ENCODE measurements at places on chromosomes 12 and 14.

GRCh38 chr14:34912182-34912581 is 37.0 kb upstream of the BAZ1A start:
- no peak for DNase-seq

- DNase-seq = no peak
These were observed 9.5 kb upstream of the KRT84 start for GRCh38 chr12:52394836-52395405.

- no peak for DNase-seq
These were observed 8.5 kb downstream of the FOXG1 start for GRCh38 chr14:28774764-28775735.

- DNase-seq = no peak
These were observed 27.0 kb downstream of the SINHCAF start for GRCh38 chr12:31298922-31299321.

GRCh38 chr12:107196681-107197080 is 103.3 kb upstream of the CRY1 start:
- no peak for DNase-seq

DNA sequence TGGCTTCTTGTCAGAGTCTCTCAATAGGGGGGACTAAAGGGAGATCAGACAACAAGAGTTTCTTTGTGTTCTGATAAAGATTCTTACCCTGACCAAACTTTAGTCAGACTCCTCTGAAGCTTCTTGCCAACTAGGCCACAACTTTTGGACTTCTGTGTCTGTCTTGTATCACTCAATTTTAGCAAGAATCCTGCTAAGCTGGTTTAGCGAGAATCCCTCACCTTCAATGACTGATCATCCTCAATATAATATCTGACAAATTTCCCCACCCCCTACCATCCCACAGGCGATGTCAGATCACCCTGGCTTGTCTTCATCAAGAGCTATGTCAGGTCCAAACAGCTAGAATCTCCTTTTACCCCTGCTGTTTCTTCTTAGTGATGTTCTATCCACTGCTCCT is 215.2 kb downstream of the RASSF9 start:
- DNase-seq = no peak

- no peak for DNase-seq
These were observed 146.3 kb upstream of the KRAS start for GRCh38 chr12:25397001-25397400.

DNA sequence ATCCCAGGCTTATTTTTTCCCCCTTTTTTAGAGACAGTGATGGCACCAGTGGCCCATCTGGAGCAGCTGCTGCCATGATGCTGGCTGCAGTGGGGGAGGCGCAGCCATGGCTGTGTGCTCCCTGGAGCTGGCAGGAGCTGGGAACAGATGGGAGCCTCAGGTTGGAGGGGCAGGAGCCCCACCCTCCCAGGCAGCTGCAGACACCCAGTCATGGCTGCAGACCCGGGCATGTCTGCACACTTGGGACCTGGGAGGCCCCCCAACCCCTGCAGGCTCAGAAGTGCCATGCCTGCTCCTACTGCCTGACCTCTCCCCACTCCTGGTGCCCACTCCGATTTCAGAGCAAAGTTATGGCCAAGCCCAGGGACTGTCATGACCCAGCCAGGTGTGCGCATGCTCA is 25.1 kb downstream of the CDKL1 start:
- no peak for DNase-seq

DNA sequence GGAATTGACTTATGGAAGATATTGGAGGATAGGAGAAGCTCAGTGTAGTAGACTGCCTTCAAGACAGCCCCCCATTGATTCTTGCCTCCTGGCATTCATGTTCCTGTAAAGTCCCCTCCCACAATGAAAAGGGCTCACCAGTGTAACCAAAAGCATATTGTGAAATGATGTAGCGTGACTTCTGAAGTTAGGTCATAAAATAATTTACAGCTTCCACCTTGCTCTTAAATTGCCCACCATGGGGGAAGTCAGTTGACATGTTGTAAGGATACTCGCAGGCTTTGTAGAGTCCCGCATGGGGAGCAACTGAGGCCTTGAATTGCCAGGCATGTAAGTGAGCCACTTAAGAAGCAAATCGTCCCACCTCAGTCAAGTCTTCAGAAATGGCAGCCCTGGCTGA is 25.1 kb downstream of the GTSF1 start:
- DNase-seq = no peak

DNA sequence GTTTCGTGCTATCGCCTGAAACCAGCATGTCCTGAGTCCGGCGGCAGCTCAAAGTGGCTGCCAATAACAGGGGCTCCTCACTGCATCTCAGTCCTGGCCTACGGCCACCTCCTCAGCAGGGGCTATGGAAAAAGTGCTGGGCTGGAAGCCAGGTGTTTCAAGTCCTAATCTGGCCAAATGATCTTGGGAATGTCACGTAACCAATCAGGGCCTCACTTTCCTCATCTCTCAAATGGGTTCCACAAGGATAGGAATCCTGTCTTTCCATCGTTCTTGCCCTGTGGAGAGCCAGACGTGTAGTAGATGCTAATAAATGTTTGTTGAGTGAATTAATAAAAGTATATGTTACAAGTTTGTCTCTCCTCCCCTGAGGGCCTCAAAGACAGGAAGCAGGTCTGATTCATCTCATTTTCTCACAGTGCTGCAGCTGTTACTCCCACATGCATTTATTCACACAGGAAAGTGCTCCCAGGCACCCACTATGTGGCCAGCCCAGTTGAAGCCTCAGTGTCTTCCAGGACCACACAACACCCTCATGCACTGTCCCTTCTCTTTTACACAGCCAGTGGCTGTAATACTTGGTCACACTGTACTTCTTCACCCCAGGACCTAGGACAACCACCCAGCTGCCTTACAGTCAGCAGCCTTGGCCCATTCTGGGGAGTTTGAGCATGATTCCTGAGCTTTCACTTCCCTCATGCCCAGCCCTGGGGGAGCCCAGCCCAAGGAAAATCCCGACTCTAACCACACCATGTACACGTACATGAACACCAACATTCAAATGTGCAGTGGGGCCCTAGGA is 5.0 kb downstream of the CMKLR1 start:
- no peak for DNase-seq

DNA sequence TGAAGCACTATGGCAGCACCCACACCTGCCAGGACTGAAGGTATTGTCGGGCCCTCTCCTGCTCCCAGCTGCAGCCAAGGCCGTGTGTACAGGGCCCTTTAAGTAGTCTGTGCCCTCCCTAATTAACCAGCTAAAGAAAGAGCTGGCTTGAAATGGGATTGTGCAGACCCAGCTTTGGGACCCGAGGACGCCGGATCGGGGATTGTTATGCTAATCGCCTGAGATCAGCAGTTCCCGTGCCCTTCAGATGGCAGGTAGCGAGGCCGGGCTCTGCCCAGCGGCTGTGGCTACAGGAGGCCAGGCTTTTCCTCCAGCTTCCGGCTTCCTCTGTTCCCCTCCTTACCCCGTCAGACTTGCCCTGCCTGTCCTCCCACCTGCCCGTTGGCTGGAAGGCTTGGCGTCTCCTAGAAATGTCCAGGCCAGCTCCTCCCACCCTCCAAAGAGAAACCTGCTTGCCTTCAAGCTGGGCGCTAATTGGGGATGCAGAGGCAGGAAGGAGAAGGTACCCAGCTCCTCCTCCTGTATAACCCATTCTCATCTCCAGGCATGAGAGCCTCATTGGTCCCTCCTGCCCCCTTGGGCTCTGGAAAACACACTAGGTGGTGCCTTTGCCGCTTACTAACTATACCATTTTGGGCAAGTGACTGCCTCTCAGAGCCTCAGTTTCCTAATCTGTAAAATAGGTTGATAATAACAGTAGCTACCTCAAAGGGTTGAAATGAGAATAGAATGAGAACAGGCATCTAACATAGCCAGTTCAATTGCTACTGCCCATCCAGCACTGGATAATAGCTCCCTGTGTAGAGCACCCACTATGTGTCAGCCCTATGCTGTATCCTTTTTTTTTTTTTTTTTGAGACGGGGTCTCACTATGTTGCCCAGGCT is 25.8 kb upstream of the MSI1 start:
- no peak for DNase-seq

DNA sequence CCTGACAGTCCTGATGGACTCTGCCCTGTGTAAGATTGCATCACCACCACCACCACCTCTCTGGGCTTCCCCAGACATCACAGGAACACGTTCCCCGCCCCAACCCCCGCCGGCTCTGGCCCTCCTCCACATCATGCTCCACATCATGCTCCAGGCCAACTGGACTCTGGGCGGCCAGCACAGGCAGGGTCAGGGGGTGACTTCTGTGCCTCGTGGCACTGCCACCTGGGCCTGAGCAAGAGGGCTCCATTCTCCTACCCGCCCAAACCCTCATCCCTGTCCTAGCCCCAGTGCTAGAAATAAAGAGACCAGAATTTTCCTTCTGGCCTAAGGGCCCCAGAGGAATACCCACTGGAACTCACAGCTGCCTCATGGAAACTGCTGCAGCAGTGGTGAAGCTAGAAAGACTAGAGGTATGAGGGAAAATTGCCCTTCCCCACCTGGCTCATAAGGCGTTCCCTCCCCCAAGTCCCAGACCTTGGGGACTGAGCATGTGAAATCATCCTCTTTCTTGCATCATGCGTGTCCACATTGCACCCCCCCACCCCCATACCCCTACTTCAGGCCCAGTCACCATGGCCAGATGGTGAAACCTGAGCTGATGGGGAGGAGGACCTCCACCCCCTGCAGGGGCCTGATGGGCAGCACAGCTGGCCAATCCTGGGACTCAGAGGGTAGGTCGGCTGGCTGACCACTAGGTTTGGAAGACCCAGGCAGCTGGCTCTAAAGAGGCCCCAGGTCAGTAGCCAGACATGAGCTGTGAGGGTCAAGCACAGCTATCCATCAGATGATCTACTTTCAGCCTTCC is at the start of gene INHBE:
INHBE (plus strand) TSS at position 742 of the 808 bp plus-strand sequence. CDS start 230 bp downstream, outside the sequence.
- no peak for DNase-seq

DNA sequence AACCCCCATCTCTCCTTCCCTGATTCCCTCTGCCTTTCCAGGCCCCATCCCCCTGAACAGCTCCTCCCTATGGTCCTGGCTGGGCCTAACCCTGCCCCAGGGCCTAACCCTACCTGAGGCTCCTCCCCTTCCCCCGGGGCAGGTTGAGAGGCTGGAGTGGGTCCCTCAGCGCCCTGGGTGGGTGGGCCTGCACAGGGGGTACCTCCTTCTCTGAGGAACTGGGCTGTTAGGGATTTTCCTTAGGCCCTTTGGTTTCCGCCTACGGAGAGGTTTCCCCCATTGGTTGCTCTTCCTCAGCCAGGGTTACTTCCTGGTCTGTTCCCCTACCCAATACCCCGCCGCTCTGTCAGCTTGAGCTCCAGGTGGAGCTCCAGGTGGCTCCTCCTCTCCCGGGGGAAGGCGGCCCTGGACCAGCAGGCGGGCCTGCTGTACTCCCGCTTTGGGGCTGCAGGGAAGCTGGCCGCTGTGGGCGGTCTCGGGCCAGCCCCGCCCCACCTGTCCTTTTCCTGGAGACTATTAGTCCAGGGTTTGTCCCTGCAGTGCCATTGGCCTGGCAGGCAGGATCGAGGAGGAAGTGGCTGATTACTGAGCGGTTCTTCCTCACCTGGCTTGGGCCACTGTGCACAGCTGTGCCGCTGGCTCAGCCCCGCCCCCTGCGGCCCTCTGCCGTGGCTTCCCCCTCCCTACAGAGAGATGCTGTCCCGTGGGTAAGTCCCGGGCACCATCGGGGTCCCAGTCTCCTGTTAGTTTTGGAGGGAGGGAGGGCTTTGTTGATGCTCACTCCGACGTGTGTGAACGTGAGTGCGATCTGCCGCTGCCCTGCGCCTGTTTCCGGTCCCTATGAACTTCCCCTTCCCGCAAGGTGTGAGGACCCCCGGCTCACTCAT is 2.5 kb downstream of the C12orf57 start:
- no peak for DNase-seq

GRCh38 chr12:93449277-93449676 is 7.5 kb upstream of the UBE2N start:
- no peak for DNase-seq

GRCh38 chr14:68246074-68246785 is 426.7 kb downstream of the RAD51B start:
- no peak for DNase-seq

DNA sequence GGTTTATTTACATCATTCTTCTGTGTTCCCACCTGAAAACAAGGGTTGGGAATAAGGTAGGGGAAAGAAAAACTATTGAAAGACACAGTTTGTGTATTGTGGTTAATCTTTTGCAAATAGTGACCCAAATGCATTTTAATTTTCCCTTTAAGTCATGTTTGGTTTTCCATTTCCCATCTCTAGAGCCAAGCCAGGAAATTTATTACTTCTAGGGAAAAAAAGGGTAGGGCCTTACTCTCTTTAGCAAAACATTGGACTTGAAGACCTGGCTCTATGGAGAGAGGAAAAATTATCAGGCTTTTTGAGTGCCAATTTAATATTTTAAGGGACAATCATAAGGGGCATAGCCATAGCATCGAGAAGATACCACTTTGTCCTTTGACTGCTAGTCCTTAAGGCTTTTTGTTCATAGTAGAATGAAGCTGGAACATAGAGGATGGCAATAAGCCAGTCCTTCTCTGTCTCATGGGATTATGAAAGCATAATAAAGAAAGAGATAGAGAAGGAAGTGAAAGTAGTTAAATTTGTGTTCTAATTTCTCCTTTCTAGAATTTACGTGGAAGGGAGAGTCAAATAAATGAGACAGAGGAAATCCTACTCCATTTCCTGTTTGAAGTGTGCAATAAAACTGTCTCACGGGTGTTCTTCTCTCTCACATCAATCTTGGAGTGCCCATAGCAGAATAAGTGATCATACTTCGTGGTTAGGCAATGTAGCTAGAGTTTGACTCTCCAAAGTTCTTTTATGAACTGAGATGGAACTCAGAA is 50.9 kb upstream of the PPFIA2 start:
- DNase-seq = no peak

GRCh38 chr12:98592825-98593322 is 612 bp upstream of the SLC25A3 start:
- DNase-seq = no peak

DNA sequence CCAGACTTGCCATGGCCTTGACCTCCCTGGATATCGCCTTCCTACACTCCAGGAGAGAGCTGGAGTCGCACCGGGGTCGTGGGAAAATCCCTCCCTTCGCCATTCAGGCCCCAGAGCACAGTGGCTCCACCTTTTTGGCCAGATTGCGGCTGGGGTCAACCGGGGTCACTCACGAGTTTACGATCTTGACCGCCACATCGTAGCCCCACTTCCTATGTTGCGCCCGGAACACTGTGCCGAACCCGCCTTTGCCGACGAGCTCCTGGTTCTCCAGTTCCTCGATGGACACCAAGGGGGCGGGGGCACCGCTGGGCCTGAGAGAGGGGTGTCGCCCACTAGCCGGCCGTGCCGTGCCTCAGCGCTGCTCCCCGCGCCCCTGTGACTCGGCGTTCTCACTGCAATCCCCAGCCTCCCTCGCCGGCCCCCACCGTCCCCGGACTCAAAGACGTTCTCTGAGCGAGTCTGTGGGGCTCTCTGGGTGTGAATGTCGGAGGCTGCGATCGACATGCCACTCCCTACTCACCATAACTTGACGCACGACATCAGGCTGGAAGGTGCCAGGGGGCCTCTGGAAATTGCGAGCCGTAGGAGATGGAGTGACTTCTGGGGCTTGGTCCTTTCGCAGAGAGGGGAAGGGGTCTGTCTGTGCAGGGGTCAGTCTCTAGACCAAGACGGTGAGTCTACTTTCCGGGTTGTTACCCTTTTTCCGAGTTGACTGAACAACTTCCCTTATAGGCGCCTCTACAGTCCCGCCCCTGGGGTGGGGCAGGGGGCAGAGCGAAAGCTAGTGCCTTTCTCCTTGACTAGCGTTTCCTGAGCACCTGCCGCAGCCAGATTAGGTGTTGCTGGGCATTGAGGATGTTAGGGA is at the start of gene RIPK3:
RIPK3 (minus strand) TSS at position 708 of the 868 bp plus-strand sequence; CDS start at position 543, 165 bp downstream.
- DNase-seq = no peak
